Keratinocyte (primary cell): ENCODE measurements at places on chromosomes 16 and 17.
A peak's percentile ranks its signal among the peaks of the same experiment; 100 is the strongest.

DNA sequence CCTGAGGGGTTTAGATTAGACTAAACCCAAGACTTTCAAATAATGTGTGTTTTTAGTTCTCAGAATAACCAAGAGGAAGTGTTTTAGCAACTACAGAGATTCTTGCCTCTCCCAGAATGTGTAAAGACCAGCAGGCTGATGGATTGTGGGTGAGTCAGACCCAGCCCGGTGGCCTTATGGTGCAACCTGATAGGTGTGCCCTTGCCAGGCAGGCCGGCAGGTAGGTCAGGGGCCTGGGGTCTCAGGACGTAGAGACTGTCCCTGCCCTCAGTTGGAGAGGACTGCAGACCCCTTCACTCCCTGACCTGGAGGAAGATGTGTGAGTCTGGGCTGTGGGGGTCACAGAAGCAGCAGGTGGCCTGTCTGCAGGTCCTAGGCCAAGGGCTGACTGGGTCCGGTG lies 47.2 kb upstream of the ACSF3 start:
- H3K27me3 ChIP-seq, result peaks cover 62% of the 10 kb centered on the region
- no peaks in the 10 kb centered on the region for H3K4me1 ChIP-seq
- H3K36me3 ChIP-seq, result no peaks in the 10 kb centered on the region
- DNase-seq, result no peak
- H3K27ac ChIP-seq, result no peak overlapping the region

DNA sequence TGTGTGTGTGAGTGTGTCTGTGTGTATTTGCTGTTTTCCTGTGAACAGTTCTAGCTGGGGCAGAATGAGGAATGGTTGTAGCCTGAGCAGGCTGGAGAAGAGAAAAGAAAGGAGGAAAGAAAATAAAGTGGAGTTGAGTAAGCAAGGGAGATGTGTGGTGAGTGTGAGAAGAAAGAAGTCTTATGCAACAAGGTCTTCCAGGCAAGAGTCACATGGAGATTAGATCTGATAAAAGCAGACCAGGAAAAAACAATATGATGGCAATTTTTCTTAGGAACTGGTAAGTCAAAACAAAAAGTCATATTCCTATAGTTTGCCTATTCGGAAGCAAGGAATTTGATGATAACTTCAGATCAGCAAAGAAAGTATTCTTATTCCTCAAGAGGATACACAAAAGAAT lies 125.0 kb downstream of the HS3ST3A1 start:
- H3K27me3 ChIP-seq, result no peaks in the 10 kb centered on the region
- H3K36me3 ChIP-seq, result no peaks in the 10 kb centered on the region
- H3K27ac ChIP-seq, result no peak overlapping the region
- no peak overlapping the region for H3K4me3 ChIP-seq
- no peaks in the 10 kb centered on the region for H3K4me1 ChIP-seq

DNA sequence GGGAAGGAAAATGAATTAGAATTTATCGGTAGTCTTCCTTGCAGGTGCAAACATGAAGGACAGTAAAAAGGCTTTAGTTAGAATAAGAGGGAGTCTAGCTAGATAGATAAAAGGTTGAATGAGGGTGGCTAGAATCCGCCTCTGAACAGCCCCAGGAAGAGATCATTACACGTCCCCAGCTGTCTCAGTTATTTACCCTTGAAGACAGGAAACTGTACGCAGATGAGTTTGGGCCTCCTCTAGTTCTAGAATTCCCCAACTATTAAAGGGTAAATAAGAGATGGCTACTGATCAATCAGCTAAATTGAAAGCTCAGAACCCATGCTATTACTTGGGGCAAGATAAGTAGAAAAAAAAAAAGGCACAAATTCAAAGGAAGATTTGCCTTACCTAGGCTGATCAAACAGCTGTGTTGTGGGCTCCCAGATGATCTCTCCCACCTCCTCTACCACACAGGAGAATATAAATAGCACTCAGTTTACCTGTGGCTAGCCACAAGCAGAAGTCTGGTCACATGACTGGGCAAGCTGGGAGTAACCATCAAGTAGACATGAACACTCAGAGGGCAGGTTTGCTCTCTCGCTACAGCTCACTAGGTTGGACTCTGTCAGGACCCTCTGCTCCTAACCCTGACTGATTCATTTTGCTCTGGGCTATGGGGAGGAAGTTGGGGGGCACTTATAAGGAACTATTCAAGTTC lies 17.0 kb downstream of the FAM117A start:
- H3K36me3 ChIP-seq, result no peaks in the 10 kb centered on the region
- no peak for DNase-seq
- no peak overlapping the region for H3K27ac ChIP-seq
- H3K4me3 ChIP-seq, result no peak overlapping the region

GRCh38 chr17:79201536-79202227 lies 127.1 kb downstream of the ENGASE start:
- H3K4me1 ChIP-seq, result no peaks in the 10 kb centered on the region
- H3K27ac ChIP-seq, result no peak overlapping the region
- no peaks in the 10 kb centered on the region for H3K36me3 ChIP-seq
- no peak for DNase-seq

DNA sequence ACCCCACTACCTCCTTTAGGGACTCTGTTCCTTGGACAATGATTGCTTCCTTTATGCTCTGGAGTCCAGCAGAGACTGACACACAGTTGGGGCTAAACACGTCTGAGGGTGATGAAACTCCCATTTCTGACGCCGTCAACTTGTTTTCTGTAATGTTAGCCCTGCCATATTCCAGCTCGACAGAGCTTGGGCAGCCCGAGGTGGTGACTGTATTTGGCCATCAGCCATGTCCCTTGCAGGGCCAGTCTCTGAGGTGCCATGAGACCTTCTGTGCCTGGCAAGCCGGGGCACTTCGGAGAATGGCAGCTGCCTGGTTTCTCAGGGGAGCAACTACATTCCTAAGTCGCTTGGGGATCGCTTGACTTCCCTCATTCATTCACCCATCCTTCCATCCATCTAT lies 278.9 kb upstream of the TNRC6C start:
- H3K4me1 ChIP-seq, result no peaks in the 10 kb centered on the region
- no peak for DNase-seq
- no peaks in the 10 kb centered on the region for H3K36me3 ChIP-seq
- H3K4me3 ChIP-seq, result no peak overlapping the region
- peaks cover 41% of the 10 kb centered on the region for H3K27me3 ChIP-seq
- H3K27ac ChIP-seq, result no peak overlapping the region

- H3K27me3 ChIP-seq, result no peaks in the 10 kb centered on the region
- DNase-seq, result no peak
- H3K4me1 ChIP-seq, result no peaks in the 10 kb centered on the region
Measured at GRCh38 chr16:9666834-9667480, 515.3 kb downstream of the GRIN2A start.

DNA sequence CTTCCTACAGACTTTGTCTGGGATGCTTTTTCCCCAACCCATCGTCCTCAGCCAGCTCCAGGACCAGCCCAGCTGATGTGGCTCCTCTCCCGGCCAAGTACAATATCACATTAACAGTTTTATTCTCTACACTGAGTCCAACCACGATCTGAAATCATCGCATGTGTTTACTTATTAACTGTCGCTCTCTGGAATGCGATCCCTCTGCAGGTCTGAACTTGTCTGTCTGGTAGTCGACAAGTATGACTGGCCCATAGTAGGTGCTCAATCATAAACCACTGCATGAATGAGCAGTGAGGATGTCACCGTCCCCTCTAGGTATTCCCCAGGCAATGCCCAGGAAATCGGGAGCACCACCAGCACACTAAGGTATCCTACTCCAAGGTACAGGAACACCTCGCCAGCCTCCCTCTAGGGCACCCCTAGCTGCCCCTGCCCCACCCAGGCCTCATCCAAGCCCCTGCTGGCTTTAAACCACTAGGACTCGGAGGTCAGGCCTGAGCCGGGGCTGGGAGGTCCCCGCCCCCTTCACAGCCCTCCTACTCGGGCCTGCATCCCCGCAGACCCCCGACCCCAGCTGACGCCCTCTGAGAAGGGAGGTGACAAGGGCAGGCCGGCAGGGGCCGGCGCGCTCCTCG lies 27.7 kb downstream of the RTN4RL1 start:
- H3K4me3 ChIP-seq, result no peak overlapping the region
- no peaks in the 10 kb centered on the region for H3K27me3 ChIP-seq
- peak; percentile 88 for DNase-seq
- peaks cover 17% of the 10 kb centered on the region for H3K4me1 ChIP-seq
- H3K27ac ChIP-seq, result no peak overlapping the region

DNA sequence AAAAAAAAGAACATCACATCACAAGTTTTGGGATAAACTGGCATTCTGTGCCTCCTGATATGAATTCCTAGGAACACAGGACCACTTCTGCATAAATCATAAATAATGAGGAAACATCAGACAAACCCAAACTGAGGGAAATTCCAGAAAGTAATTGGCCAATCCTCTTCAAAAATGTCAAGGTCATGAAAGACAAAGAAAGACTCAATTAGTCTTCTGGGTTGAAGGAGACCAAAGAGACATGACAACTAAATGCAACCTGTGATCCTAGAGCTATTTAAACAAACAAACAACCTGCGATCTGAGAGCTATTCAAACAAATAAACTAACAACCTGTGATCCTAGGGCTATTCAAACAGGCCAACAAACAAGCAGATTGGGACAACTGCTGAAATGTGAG lies 144.3 kb downstream of the VPS53 start:
- H3K4me3 ChIP-seq, result no peak overlapping the region
- H3K36me3 ChIP-seq, result peaks cover 6% of the 10 kb centered on the region
- DNase-seq, result no peak

GRCh38 chr17:74431568-74432423 lies at the start of gene GPRC5C:
Gene GPRC5C (plus strand): TSS chr17:74432088. CDS start chr17:74439777, 7,689 bp downstream.
- DNase-seq, result no peak
- no peaks in the 10 kb centered on the region for H3K36me3 ChIP-seq
- H3K27ac ChIP-seq, result peak within 1 kb of the TSS; percentile 83
- peaks cover 30% of the 10 kb centered on the region for H3K4me1 ChIP-seq

GRCh38 chr17:2025220-2025621 lies at the start of gene RTN4RL1:
Gene RTN4RL1 (minus strand): TSS chr17:2025334. CDS start chr17:2024865, 469 bp downstream.
- no peak within 1 kb of the TSS for H3K27ac ChIP-seq
- H3K36me3 ChIP-seq, result no peaks in the 10 kb centered on the region
- H3K4me3 ChIP-seq, result peak within 1 kb of the TSS; percentile 71
- H3K4me1 ChIP-seq, result peaks cover 3% of the 10 kb centered on the region
- H3K27me3 ChIP-seq, result peaks cover 8% of the 10 kb centered on the region

DNA sequence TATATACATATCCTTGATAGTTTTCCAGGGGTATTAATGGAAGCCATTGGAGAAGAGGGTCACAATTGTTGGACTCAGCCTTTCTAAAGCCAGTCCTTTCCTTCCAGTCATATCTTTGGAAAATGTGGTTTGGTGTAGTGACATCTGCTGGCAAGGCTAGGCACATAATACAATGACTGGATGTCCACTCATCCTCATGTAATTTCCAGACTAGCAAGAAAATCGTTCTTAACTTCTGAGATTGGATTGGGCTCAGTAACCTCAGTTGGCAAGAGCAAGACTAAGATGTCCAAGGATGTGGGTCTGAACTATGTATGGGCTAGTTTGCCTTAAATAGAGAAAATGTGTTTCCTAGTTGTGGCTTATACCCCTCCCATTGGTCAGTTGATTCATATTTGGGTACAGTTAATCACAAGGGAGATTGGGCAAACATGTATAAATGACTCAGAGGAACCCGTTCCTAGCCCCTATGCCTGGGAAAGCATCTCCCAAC lies 8.7 kb upstream of the KAT7 start:
- no peaks in the 10 kb centered on the region for H3K27me3 ChIP-seq
- peak; percentile 15 for DNase-seq
- no peak overlapping the region for H3K27ac ChIP-seq
- no peak overlapping the region for H3K4me3 ChIP-seq
- H3K36me3 ChIP-seq, result no peaks in the 10 kb centered on the region

DNA sequence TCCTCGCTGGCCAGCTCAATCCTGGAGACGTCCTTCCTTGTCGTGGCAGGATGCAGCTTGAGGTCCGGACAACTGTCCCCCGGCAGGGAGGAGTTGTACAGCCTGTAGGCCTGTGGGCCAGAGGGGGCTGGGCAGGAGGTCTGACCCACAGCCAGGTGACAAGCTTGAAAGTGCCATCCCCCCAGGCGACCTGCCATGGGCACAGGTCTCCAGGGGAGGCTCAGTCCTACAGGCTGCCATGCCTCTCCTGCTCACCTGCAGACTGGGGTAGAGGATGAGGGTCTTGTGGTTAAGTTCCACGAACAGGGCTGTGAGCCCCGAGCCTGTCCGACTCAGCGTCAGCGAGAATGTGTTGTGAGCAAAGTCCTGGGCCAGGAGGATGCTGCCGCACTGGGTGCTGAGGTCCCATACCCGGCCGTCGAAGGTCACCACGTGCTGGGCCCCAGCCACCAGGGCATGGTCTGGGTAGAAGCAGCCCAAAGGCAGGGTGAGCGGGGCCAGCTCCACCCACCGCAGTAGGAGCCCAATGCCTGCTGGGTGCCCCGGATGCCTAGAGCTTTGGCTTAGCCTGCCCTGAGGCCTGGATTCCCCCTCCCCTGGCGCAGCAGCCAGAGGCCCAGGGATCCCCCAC lies 39.8 kb downstream of the RMI2 start:
- no peaks in the 10 kb centered on the region for H3K4me1 ChIP-seq
- no peaks in the 10 kb centered on the region for H3K36me3 ChIP-seq
- H3K4me3 ChIP-seq, result no peak overlapping the region
- H3K27ac ChIP-seq, result no peak overlapping the region
- peaks cover 4% of the 10 kb centered on the region for H3K27me3 ChIP-seq

DNA sequence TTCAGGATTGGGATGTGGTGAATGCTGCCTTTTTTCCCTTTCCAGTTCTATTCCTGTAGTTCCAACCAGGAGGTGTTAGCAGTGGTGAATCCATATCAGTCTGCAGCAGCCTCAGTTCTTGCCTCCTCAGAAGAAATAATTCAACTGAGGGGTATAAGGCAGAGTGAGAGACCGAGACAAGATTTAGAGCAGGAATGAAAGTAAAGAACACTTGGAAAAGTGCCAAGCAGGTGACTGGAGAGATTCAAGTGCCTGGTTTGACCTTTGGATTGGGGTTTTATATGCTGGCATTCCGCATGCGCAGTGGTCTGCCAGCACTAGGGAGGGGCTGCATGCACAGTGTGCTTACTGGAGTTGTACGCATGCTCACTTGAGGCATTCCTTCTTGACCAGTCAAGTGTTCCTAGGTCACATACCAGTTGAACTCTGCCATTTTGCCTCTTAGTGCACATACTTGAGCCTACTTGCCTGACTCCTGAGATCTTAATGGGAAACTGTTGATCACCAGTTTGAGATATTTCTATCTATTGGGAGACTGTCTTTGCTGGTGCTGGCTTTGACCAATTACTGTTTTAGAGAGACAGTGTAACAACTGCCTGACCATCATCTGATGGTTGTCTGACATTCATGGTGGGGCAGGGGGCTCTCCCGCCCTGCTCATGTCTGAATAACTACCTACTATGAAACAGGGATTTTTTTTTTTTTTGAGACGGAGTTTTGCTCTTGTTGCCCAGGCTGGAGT lies 680 bp upstream of the CCL15 start:
- H3K4me1 ChIP-seq, result no peaks in the 10 kb centered on the region
- H3K4me3 ChIP-seq, result no peak overlapping the region
- no peak for DNase-seq
- H3K27me3 ChIP-seq, result no peaks in the 10 kb centered on the region

DNA sequence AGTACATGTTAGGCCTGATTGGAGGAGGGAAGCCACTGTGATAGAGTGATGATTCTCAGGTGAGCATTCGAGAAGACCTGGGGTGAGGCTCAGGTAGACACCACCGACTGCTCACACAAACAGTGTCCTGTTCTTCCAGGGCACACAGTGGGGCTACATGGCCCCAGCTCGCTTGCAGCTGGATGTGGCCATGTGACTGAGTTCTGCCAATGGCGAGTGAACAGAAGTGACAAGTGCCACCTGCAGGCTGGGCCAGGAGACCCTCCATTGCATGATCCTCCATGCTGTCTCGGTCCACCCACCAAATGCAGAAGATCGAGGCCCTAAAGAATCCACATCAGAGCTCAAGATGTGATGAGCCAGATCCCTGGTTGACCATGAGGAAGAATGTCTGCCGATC lies 6.2 kb downstream of the CES5A start:
- DNase-seq, result no peak
- H3K27me3 ChIP-seq, result no peaks in the 10 kb centered on the region
- no peaks in the 10 kb centered on the region for H3K4me1 ChIP-seq
- H3K4me3 ChIP-seq, result no peak overlapping the region
- no peaks in the 10 kb centered on the region for H3K36me3 ChIP-seq
